Melanocyte of skin (primary cell): ENCODE measurements at places on chromosomes 16 and 17. TPM values are rescaled to one million over a fixed set of nuclear protein-coding genes. Genes with fewer than 3 reads are reported as not detected.

Gene SOST
- not detected in 2 replicates for total RNA-seq

Gene PIPOX
- 1.0 and 2.9 TPM in 2 replicates for total RNA-seq

Gene COQ7
- total RNA-seq = 23.1 and 24.4 TPM in 2 replicates

Gene SALL1
- total RNA-seq = not detected in 2 replicates

Gene C17orf107
- 0.15 TPM in 1 of 2 replicates, not detected in the other for total RNA-seq

Gene KRT28
- total RNA-seq = not detected in 2 replicates

Gene KRT26
- total RNA-seq = not detected in 2 replicates

Gene OTOA
- total RNA-seq = under 0.01 and 0.36 TPM in 2 replicates

Gene SLC6A2
- not detected in 2 replicates for total RNA-seq

Gene TP53TG3F
- under 0.01 TPM in 1 of 2 replicates, not detected in the other for total RNA-seq

Gene CFDP1
- 21.3 and 36.0 TPM in 2 replicates for total RNA-seq

Gene FBXW10B
- total RNA-seq = 0.69 and 1.5 TPM in 2 replicates

Gene HSD17B2
- 0.15 TPM in 1 of 2 replicates, not detected in the other for total RNA-seq

Gene RPH3AL
- 0.36 and 1.4 TPM in 2 replicates for total RNA-seq

Gene TVP23A
- total RNA-seq = under 0.01 TPM in 1 of 2 replicates, not detected in the other

Gene NXN
- total RNA-seq = 6.2 and 13.1 TPM in 2 replicates

Gene KRT9
- not detected in 2 replicates for total RNA-seq

Gene CACNG5
- not detected in 2 replicates for total RNA-seq
